ENCODE measurements at places on chromosomes 2 and 18. TPM values are rescaled to one million over a fixed set of nuclear protein-coding genes. Genes with fewer than 3 reads are reported as not detected.

The ACADL gene
- not detected for total RNA-seq

The MDH1B gene
- 0.64 TPM for total RNA-seq

The DTNA gene
- total RNA-seq, result 10.8 TPM

The FBLN7 gene
- total RNA-seq, result 8.9 TPM

The RSAD2 gene
- 1.1 TPM for total RNA-seq

The SERPINB11 gene
- not detected for total RNA-seq
